Activated CD4-positive, alpha-beta memory T cell treated with anti-CD3 and anti-CD28 coated beads for 36 hours (primary cell): ENCODE measurements at places on chromosomes 1 and 21. TPM values are rescaled to one million over a fixed set of nuclear protein-coding genes. Genes with fewer than 3 reads are reported as not detected.

DNA sequence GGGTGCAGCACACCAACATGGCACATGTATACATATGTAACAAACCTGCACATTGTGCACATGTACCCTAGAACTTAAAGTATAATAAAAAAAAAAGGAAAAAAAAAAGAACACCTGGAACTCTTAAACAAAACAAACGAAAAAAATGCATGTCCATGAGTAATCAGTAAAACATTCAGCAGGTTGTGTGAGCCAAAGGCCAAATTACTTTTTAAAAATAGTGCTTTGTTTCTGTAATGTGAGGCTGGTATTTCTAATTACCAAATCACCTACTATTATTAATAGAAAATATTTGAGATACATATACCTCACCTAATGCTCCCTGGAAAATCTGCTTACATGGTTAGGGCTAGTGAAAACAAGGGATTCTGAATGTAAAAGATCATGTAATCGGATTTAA lies 294.4 kb upstream of the NR5A2 start:
- H3K4me3 ChIP-seq = no peak overlapping the region
- no peaks in the 10 kb centered on the region for H3K4me1 ChIP-seq
- H3K27me3 ChIP-seq = peaks cover 3% of the 10 kb centered on the region
- H3K27ac ChIP-seq = no peak overlapping the region

PRMT6 gene
- 9.5 TPM for total RNA-seq

SH2D5 gene
- 0.07 TPM for total RNA-seq

ANGPTL3 gene
- not detected for total RNA-seq

- no peaks in the 10 kb centered on the region for H3K27me3 ChIP-seq
- no peak overlapping the region for H3K4me3 ChIP-seq
- no peaks in the 10 kb centered on the region for H3K4me1 ChIP-seq
- H3K27ac ChIP-seq = no peak overlapping the region
- no peak for DNase-seq
Observed at GRCh38 chr1:201252944-201253371, 30.3 kb upstream of the PKP1 start.

GRCh38 chr1:40738831-40739230 lies 44.8 kb upstream of the KCNQ4 start:
- peaks cover 45% of the 10 kb centered on the region for H3K4me1 ChIP-seq
- no peak overlapping the region for H3K27ac ChIP-seq
- no peak for DNase-seq
- H3K4me3 ChIP-seq = no peak overlapping the region
- peaks cover 36% of the 10 kb centered on the region for H3K36me3 ChIP-seq

HSPB7 gene
- not detected for total RNA-seq

GRCh38 chr1:228292609-228292911 lies 84.7 kb downstream of the OBSCN start:
- H3K27ac ChIP-seq = no peak overlapping the region

DNA sequence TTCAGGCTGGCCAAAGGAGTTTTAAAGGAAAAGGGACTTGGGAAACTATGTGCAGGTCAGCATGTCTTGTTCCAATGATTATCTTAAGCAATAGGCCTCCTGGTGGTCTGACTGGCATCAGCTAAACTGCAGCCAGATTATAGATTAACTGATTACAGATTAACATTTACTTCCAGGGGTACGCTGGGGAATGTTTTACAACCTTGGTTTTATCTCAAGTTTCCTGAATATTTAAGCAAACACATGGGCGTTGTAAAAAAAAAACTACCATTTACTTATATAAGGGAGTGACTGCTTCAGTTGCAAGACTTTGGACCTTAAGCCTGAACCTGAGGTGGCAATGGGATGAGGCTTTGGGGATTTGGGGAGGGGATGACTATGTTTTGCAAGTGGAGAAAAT lies 600.6 kb upstream of the B3GALT2 start:
- H3K36me3 ChIP-seq = no peaks in the 10 kb centered on the region
- H3K4me1 ChIP-seq = peaks cover 3% of the 10 kb centered on the region
- DNase-seq = no peak
- no peak overlapping the region for H3K4me3 ChIP-seq
- H3K27ac ChIP-seq = no peak overlapping the region
- no peaks in the 10 kb centered on the region for H3K27me3 ChIP-seq

DNA sequence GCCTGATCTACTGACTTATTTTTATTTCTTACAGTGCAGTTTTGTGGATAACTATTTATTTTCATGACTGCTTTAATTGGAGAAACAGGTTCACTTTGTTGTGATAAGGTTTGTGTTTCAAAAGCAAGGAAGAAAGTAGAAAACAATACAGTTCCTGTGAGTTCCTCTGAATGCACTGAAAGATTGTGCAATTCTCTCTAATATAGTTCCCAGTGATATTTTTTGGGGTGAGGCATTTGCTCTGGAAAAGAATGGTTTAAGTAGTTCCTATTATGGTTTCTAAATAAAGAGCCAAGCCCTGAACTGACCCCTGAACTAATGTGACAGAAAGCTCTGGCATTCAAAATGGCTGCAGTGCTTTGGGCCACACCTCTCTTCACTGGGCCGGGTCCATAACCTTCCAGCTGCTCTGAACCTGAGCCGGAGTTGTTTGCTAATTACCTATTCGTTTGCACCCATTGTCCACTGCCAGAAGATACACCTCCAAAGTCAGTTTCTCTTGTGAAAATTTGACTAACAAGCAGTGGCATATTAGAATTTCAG lies 56.6 kb upstream of the VTCN1 start:
- H3K36me3 ChIP-seq = no peaks in the 10 kb centered on the region
- no peak for DNase-seq
- H3K27me3 ChIP-seq = peaks cover 2% of the 10 kb centered on the region

DNA sequence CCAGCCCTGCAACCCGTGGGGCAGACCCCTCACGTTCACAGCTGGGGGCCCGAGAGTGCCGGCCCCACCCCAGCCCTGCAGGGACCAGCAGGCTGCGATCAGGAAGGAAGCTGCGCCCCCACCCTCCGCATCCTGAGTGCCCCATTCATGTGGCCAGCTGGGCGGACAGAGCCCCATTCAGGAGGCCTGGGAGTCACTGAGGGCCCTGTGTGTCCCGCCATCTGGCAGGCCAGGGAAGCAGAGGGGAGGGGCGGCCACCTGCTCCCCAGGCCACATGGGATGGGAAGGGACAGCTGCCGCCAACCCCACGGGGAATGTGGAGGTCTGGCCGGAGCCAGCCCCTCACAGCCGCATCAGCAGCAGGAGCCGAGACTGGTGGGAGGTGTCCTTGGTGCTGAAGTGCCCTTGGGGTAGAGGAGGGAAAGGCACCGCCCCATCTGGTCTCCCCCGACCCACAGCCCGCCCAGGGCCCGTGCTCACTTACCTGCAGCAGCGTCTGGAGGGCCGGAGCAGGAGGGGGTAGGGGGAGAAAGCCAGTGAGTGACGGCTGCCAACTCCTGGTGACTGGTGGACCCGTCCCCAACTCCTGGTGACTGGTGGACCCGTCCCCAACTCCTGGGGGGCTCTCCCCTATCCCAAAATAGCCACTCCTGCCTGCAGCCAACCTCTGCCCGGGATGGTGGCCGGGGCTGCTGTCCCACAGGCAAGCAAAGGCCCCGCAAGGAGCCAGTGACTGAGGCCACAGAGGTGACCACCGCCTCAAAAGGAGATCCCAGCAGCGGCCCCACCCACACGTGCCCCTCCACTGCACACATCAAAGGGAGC lies 8.7 kb downstream of the ACAP3 start:
- H3K27ac ChIP-seq = no peak overlapping the region
- no peak for DNase-seq
- H3K27me3 ChIP-seq = no peaks in the 10 kb centered on the region
- H3K4me3 ChIP-seq = no peak overlapping the region
- H3K36me3 ChIP-seq = no peaks in the 10 kb centered on the region
- H3K4me1 ChIP-seq = no peaks in the 10 kb centered on the region

CRNN gene
- not detected for total RNA-seq

HOOK1 gene
- total RNA-seq = 12.9 TPM

GRCh38 chr1:169015464-169015863 lies 91.0 kb upstream of the ATP1B1 start:
- H3K4me3 ChIP-seq = no peak overlapping the region
- H3K36me3 ChIP-seq = no peaks in the 10 kb centered on the region
- DNase-seq = no peak
- H3K27me3 ChIP-seq = no peaks in the 10 kb centered on the region
- H3K4me1 ChIP-seq = peaks cover 10% of the 10 kb centered on the region

DNA sequence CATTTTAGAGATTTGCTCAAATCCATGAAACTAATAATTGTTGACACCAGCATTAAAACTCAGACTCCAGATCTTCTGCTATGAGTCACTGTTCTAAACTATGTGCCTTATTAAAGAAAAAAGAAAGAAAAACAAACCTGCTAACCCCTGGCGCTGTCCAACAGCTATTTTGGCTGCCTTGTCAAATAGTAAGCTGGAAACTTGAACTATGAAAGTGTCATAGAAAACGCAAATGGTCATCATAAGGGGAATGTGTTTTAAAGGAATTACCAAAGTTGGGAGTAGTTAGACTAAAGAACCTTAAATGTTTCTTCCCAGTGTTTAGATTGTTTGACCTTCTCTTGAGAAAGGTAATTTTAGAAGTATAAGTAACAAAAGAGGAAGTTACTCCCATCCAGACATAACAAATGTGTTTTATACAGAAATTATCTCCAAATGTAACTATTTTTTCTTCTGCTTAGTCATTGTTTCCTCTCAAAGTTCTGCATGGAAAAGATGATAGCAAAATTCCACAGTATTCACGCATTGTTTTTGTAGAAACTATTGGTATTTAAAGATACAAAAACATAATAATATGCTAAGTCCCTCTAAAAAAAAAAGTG lies 272.4 kb downstream of the TPR start:
- H3K27me3 ChIP-seq = no peaks in the 10 kb centered on the region
- H3K27ac ChIP-seq = no peak overlapping the region
- DNase-seq = no peak
- H3K4me3 ChIP-seq = no peak overlapping the region
- no peaks in the 10 kb centered on the region for H3K36me3 ChIP-seq
- no peaks in the 10 kb centered on the region for H3K4me1 ChIP-seq

CD48 gene
- total RNA-seq = 194 TPM

SLAMF8 gene
- 0.55 TPM for total RNA-seq

BCAN gene
- not detected for total RNA-seq

DNA sequence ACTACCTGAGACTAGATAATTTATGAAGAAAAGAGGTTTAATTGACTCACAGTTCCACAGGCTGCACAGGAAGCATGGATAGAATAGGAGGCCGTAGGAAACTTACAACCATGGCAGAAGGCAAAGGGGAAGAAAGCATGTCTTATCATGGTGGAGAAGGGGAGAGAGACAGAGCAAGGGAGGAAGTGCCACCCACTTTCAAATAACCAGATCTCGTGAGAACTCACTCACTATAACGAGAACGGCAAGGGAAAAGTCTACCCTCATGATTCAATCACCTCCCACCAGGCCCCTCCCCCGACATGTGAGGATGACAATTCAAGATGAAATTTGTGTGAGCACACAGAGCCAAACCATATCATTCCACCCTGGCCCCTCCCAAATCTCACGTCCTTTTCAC lies 4.7 kb upstream of the C21orf91 start:
- DNase-seq = no peak
- H3K27ac ChIP-seq = no peak overlapping the region
- no peaks in the 10 kb centered on the region for H3K27me3 ChIP-seq
- H3K36me3 ChIP-seq = peaks cover 8% of the 10 kb centered on the region
- H3K4me1 ChIP-seq = peaks cover 14% of the 10 kb centered on the region

DNA sequence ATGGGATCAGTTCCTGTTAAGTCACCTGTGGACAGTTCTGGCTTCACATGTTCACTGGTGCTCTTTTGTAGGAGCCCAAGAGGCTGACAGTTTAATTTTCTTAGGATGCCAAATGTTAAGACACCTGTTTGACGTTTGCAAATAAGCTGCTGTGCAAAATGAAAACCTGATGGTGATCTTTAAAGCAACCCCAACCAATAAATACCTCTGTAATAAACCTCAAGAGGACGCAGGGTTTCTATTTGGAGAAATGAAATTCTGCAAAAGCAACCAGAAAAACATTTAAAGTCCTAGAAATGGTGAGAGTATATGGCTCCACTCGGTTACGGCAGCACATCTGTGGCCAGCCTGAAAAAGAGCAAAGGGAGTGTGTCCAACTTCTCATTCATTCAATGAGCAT lies 5.7 kb upstream of the RHEX start:
- no peaks in the 10 kb centered on the region for H3K27me3 ChIP-seq
- H3K4me1 ChIP-seq = peaks cover 25% of the 10 kb centered on the region

DNA sequence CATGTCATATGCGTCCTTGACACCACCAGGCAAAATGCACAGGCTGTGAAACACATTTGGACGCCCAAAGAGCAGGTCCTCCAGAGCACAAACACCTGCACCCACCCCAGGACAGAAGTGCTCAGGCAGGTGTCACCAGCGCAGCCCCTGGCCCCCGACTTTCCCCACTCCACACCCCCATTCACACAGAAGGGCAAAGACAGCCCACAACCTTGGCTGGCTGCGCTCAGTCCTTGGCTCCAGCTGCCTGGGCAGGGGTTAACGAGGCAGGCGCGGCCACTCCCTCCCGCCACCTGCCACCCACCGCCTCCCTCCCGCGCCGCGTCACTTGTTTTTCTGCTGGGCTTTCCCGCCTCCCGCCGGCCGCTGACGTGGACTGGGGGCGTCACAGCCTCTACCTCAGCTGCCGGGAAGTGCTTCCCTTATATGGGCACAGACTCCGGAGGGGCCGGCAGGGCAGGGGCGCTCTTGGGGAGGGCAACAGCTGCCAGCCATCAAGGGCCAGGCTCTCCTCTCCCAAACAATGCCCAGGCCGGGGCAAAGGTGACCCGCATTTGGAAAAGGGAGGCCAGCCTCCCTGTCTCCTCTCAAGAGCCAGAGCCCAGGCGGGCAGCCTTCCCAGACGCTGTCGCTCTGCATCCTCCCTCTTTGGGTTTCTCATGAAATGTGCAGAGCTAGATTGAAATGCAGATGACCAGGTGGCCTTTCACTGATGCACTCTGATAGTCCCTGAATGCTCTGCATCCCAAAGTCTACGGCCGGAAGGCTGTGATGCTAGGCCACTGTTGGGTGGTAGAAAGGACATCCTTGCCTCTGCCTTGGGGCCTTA lies 14.8 kb upstream of the BTG2 start:
- no peaks in the 10 kb centered on the region for H3K36me3 ChIP-seq
- peaks cover 2% of the 10 kb centered on the region for H3K27me3 ChIP-seq
- H3K4me1 ChIP-seq = peaks cover 76% of the 10 kb centered on the region
- peak overlapping the region; percentile 100 for H3K27ac ChIP-seq

SPRR2F gene
- total RNA-seq = not detected

RCAN1 gene
- total RNA-seq = 9.7 TPM

GRCh38 chr1:92575123-92575522 lies 88.4 kb upstream of the GFI1 start:
- peaks cover 51% of the 10 kb centered on the region for H3K36me3 ChIP-seq
- no peaks in the 10 kb centered on the region for H3K27me3 ChIP-seq
- peak overlapping the region; percentile 82 for H3K4me3 ChIP-seq
- peak overlapping the region; percentile 89 for H3K27ac ChIP-seq
- DNase-seq = no peak

DNA sequence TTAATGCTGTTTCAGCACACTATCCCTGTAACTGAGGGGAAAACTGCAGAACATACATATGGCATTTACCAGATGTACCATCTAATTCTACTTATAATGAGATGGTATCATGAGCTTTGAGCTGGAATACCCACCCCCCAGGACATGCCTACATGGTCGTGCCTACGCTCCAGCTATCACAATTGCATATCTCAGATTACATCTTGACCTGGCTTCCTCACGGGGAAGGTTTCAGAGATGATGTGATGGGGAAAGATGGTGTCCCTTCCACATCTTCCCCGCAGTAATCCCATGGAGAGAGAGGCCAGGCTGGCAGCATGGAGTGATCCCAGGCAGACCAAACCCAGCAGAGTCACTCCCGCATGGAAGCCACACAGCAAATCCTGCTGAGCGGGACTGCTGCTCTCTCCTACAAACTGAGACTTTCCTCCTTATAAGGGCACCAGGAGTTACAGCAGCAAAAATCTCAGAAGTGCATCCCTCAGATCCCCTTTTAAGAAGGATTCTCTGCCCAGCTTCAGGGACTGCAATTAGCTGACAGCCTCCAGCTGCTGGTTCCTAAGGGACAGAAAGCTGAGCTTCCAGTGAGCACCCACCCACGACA lies 67.1 kb downstream of the KCNH1 start:
- H3K27me3 ChIP-seq = peaks cover 6% of the 10 kb centered on the region
- no peak overlapping the region for H3K4me3 ChIP-seq
- H3K4me1 ChIP-seq = no peaks in the 10 kb centered on the region
- H3K36me3 ChIP-seq = no peaks in the 10 kb centered on the region

ATP6V1G3 gene
- not detected for total RNA-seq
